Astrocyte of the spinal cord (primary cell): ENCODE measurements at places on chromosomes 11 and 22.

GRCh38 chr11:105713696-105714095, 103.8 kb downstream of the GRIA4 start:
- no peak for DNase-seq

GRCh38 chr11:57513911-57514537, 1.5 kb downstream of the SLC43A1 start:
- peak; percentile 22 for DNase-seq

GRCh38 chr11:104366321-104366734, 202.4 kb upstream of the PDGFD start:
- no peak for DNase-seq

DNA sequence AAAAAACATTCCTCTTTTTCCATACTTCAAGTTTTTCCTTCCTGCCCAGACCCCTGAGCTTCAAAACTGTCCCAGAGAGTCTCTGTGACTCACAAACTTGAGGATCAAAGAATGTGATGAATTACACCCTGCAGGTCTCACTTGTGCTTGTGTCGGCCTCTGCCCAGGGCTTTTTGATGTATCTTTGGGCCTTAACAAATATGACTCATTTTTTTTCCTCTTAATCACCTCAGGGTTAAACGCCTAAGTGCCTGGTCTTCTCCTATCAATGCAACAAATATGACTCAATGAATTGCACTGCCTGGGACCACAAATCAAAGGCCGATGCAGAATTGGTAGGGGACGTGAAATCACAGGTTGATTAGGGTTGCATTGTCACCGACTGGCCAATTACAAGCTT, 267.7 kb downstream of the LARGE1 start:
- DNase-seq, result no peak

- DNase-seq, result peak; percentile 42
Measured at GRCh38 chr11:36278531-36279282, 10.5 kb downstream of the COMMD9 start.
